Mesendoderm (in vitro differentiated cells): ENCODE measurements at places on chromosomes 6 and 20.
A peak's percentile ranks its signal among the peaks of the same experiment; 100 is the strongest.

GRCh38 chr20:20743511-20744169, 31.2 kb upstream of the RALGAPA2 start:
- DNase-seq = peak; percentile 89
- no peaks in the 10 kb centered on the region for H3K27me3 ChIP-seq
- H3K36me3 ChIP-seq = no peaks in the 10 kb centered on the region
- peak overlapping the region; percentile 28 for H3K27ac ChIP-seq
- no peak overlapping the region for H3K4me3 ChIP-seq

DNA sequence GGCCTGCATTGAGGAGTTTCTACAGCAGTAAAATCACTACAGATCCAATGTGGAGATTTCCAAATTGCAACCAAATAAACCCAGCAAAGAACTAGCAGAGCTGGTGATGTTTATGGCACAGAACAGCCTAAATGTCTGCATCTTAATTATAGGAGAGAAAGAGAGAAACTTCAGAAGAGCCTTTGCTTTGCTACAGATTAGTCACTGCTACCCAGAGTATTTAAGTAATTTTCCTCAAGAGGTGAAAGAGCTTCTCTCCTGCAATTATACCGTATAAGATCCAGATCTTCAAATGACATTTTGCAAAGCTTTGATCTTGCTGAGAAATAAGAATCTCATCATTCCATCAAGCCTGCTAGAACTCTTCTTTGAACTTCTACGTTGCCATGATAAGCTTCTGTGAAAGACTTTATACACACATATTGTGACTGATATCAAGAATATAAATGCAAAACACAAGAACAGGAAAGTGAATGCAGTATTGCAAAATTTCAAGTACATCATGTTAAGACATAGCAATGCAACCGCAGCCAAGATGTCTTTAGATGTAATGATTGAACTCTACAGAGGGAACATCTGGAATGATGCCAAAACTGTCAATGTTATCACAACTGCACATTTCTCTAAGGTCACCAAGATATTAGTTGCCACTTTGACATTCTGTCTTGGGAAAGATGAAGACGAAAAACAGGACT, 48.0 kb downstream of the MKKS start:
- no peak overlapping the region for H3K4me3 ChIP-seq
- no peak overlapping the region for H3K27ac ChIP-seq
- H3K27me3 ChIP-seq = no peaks in the 10 kb centered on the region
- no peaks in the 10 kb centered on the region for H3K4me1 ChIP-seq
- no peaks in the 10 kb centered on the region for H3K36me3 ChIP-seq
- DNase-seq = no peak

- H3K36me3 ChIP-seq = no peaks in the 10 kb centered on the region
- no peak overlapping the region for H3K4me3 ChIP-seq
- no peaks in the 10 kb centered on the region for H3K4me1 ChIP-seq
- H3K27ac ChIP-seq = no peak overlapping the region
- DNase-seq = no peak
Measured at GRCh38 chr6:163720005-163720404, 305.5 kb downstream of the QKI start.

DNA sequence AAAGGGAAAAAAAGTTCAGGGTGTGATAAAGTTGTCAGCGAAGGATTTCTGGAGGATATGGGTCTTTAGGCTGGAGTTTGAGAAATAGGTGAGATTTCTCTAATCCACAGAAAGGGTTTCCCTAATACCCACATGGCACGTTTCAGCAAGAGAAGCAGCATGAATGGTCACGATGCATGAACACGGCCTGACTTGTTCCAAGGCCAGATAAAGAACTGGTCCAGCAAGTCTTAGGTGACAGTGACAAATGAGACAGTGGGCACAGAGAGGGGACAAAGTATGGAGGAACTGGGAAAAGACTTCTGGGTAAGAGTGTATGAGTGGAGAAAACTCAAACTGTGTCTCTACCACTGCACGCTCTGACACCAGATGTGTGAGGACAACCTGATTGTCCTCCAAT, 262.0 kb upstream of the FOXQ1 start:
- no peaks in the 10 kb centered on the region for H3K4me1 ChIP-seq
- H3K27ac ChIP-seq = no peak overlapping the region
- DNase-seq = no peak
- no peaks in the 10 kb centered on the region for H3K27me3 ChIP-seq

GRCh38 chr6:87932361-87932760, 115.3 kb upstream of the SPACA1 start:
- H3K4me3 ChIP-seq = no peak overlapping the region
- no peak overlapping the region for H3K27ac ChIP-seq
- peak; percentile 75 for DNase-seq
- no peaks in the 10 kb centered on the region for H3K27me3 ChIP-seq
- H3K36me3 ChIP-seq = no peaks in the 10 kb centered on the region

- no peak overlapping the region for H3K4me3 ChIP-seq
- H3K36me3 ChIP-seq = no peaks in the 10 kb centered on the region
- H3K4me1 ChIP-seq = no peaks in the 10 kb centered on the region
- H3K27ac ChIP-seq = no peak overlapping the region
Measured at GRCh38 chr20:46145713-46146112, 27.6 kb downstream of the CD40 start.

DNA sequence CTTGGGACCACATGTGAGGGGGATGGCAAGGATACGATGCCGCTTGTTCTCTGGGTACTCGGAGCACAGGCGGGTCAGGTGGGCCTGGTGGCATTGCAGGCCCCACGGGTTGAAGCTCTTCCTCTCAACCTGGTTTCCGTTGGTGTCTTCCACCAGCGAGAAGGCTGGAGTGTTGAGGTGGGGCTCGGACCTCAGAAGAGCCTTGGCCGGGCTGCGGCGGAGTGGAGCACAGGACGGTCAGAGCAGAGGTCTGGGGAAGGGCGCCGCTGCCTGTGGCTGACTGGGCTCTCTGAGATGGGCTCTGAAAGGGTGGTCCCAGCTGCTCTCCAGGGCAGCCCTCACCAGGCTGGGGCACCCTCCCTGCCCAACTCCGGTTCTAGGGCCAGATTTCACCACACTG, 15.2 kb upstream of the UQCC2 start:
- H3K27me3 ChIP-seq = no peaks in the 10 kb centered on the region
- no peaks in the 10 kb centered on the region for H3K4me1 ChIP-seq
- H3K36me3 ChIP-seq = no peaks in the 10 kb centered on the region
- H3K27ac ChIP-seq = no peak overlapping the region
- DNase-seq = no peak

- H3K27ac ChIP-seq = no peak overlapping the region
- H3K4me3 ChIP-seq = no peak overlapping the region
- no peaks in the 10 kb centered on the region for H3K27me3 ChIP-seq
Measured at GRCh38 chr6:7234547-7234946, 78.5 kb downstream of the SSR1 start.

DNA sequence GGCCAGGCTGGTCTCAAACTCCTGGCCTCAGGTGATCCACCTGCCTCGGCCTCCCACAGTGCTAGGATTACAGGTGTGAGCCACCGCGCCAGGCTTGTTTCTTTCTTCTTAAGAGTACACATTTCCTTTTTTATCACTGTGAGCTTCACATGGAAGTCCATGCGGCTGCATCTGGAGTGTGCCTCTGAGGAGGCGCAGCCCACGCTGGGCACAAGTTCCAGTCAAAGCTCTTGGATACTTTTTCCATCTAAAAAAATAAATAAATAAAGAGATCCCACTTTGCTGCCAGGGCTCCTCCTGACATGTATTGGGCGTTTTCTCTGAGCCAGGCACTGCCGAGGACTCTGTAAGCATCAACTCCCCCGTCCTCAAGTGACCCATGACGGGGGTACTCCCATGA, 123.0 kb downstream of the PREX1 start:
- H3K27ac ChIP-seq = no peak overlapping the region
- H3K4me1 ChIP-seq = peaks cover 2% of the 10 kb centered on the region
- no peak for DNase-seq
- H3K4me3 ChIP-seq = no peak overlapping the region
- H3K36me3 ChIP-seq = peaks cover 5% of the 10 kb centered on the region

GRCh38 chr6:48194596-48195295, 83.7 kb upstream of the PTCHD4 start:
- DNase-seq = no peak
- H3K27me3 ChIP-seq = no peaks in the 10 kb centered on the region
- H3K36me3 ChIP-seq = no peaks in the 10 kb centered on the region
- H3K4me3 ChIP-seq = no peak overlapping the region

DNA sequence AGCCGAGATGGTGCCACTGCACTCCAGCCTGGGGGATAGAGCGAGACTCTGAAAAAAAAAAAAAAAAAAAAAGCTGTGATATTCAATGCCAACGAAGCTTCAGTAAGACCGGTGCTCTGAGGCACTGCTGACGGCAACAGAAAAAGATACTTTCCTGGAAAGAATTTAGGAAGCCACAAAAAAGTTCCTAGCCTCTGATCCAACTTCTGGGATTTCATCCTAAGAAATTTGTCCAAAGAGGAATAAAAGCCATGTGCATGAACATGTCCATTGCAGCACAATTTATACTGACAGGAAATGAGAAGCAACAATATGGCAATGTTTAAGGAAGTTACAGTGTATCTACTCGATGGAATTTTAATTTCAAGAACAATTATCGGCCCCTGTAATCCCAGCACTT, 24.5 kb upstream of the CARMIL1 start:
- H3K27me3 ChIP-seq = no peaks in the 10 kb centered on the region
- no peaks in the 10 kb centered on the region for H3K36me3 ChIP-seq
- H3K27ac ChIP-seq = no peak overlapping the region

- no peak overlapping the region for H3K4me3 ChIP-seq
- H3K27ac ChIP-seq = no peak overlapping the region
- H3K4me1 ChIP-seq = no peaks in the 10 kb centered on the region
- DNase-seq = no peak
- no peaks in the 10 kb centered on the region for H3K36me3 ChIP-seq
- H3K27me3 ChIP-seq = no peaks in the 10 kb centered on the region
Measured at GRCh38 chr20:53837126-53837826, 233.1 kb downstream of the BCAS1 start.

DNA sequence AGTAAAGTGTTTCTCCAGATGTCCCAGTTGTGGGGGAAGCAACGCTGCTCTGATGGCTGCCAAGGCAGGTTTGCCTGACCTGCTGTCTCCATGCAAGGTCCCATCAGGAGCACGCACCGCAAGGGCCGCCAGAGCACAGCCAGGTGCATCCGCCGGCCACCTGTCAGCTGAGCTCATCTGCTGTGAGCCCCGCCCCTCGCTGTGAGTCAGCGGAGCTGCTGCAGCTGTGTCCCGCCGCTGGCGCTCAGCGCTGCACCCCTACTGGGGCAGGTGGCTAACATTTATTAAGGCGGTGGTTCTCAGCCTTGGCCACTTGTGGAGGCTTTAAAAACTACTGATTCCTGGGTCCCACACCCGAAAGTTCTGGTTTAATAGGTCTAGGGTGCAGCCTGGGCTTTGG, 225.7 kb downstream of the UST start:
- H3K27ac ChIP-seq = no peak overlapping the region
- peak; percentile 93 for DNase-seq
- no peaks in the 10 kb centered on the region for H3K36me3 ChIP-seq
- H3K27me3 ChIP-seq = no peaks in the 10 kb centered on the region
- peaks cover 2% of the 10 kb centered on the region for H3K4me1 ChIP-seq

- H3K4me1 ChIP-seq = no peaks in the 10 kb centered on the region
- H3K4me3 ChIP-seq = no peak overlapping the region
- H3K27me3 ChIP-seq = no peaks in the 10 kb centered on the region
- DNase-seq = no peak
- H3K27ac ChIP-seq = no peak overlapping the region
Measured at GRCh38 chr20:1711826-1712601, 54.4 kb upstream of the SIRPG start.

GRCh38 chr6:54307439-54307910, 766 bp upstream of the TINAG start:
- no peaks in the 10 kb centered on the region for H3K4me1 ChIP-seq
- H3K27me3 ChIP-seq = no peaks in the 10 kb centered on the region
- H3K27ac ChIP-seq = no peak overlapping the region
- no peak for DNase-seq
- H3K4me3 ChIP-seq = no peak overlapping the region

GRCh38 chr6:35428421-35429149, 23.6 kb upstream of the FANCE start:
- H3K36me3 ChIP-seq = peaks cover 4% of the 10 kb centered on the region
- peak; percentile 48 for DNase-seq
- H3K27me3 ChIP-seq = no peaks in the 10 kb centered on the region
- no peak overlapping the region for H3K4me3 ChIP-seq
- H3K27ac ChIP-seq = no peak overlapping the region
- H3K4me1 ChIP-seq = peaks cover 2% of the 10 kb centered on the region

DNA sequence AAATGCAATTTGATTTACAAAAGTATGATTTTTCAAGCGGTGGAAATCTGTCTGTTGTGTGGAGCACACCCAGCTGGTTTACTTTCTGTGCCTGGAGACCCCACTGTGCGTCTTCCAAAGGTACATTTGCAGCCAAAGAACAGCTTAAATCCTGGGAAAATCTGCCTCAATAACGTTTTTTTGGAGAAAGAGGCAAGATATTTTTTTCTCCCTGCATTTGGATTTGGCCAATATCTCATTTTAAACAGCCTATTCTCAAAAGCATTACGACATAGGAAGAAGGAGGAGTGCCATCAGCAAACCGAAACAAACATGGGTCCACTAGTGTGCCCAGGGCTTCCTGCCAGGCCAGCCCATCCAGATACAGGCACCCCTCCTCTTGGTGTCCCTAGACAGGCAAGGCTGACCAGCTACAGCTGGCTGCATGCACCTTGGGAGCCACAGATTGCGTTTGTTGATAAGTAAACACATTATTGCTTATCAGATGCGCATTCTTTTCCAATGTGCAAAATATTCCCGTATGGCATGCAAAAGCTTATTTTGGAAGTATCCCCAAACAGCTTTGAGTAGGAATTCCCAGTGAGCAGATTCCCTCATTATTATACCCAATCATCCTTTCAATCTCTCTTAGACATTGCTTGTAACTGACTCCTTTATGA, 184.5 kb upstream of the MARCKS start:
- no peaks in the 10 kb centered on the region for H3K27me3 ChIP-seq
- DNase-seq = peak; percentile 36
- no peaks in the 10 kb centered on the region for H3K36me3 ChIP-seq
- H3K4me3 ChIP-seq = no peak overlapping the region

DNA sequence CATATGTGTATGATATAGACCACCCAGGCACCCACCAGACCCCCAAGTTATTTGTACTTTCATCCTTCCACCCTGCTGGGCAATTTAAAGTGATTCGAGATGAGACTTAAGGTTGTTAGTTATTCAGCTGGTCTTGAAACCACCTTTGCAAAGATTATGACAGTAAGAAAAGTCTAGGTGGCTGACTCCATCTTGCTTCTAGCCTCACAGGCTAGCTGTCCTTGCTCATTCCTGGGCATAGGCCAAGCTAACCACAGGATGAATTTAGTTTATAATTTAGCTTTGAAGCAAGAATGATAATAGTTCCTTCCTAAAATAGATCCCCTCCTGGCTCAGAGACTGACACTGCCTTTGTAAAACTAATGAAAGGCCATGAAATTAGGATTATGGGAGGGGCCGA, 71.9 kb upstream of the IYD start:
- H3K4me3 ChIP-seq = no peak overlapping the region
- no peak for DNase-seq
- no peaks in the 10 kb centered on the region for H3K27me3 ChIP-seq

- no peak overlapping the region for H3K27ac ChIP-seq
- no peaks in the 10 kb centered on the region for H3K4me1 ChIP-seq
- no peaks in the 10 kb centered on the region for H3K36me3 ChIP-seq
- DNase-seq = no peak
- H3K4me3 ChIP-seq = no peak overlapping the region
Measured at GRCh38 chr6:118648866-118649554, 2.4 kb downstream of the CEP85L start.
